ENCODE measurements at places on chromosomes 7 and 10.

DNA sequence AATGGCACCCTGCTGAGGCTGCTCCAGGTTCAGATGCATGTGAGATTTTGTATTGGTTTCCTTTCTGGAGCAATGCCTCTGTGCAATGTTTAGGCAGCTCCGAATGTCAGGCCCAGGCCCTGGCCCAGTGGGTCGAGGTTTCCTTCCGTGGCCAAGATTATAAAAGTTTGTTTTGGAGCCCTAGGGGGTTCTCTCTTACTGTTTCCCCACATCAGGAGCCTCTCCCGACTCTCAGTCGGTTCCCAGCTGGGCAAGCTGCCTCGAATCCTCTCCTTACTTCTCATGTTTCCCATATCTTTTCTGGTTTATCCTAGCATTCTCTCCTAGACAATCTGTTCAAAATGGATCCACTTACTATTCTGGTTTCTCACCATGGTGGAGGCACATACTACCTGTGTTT is 11.0 kb downstream of the TMEM140 start:
- DNase-seq = no peak

- DNase-seq = no peak
Observed at GRCh38 chr10:120789303-120790203, 61.6 kb upstream of the WDR11 start.

DNA sequence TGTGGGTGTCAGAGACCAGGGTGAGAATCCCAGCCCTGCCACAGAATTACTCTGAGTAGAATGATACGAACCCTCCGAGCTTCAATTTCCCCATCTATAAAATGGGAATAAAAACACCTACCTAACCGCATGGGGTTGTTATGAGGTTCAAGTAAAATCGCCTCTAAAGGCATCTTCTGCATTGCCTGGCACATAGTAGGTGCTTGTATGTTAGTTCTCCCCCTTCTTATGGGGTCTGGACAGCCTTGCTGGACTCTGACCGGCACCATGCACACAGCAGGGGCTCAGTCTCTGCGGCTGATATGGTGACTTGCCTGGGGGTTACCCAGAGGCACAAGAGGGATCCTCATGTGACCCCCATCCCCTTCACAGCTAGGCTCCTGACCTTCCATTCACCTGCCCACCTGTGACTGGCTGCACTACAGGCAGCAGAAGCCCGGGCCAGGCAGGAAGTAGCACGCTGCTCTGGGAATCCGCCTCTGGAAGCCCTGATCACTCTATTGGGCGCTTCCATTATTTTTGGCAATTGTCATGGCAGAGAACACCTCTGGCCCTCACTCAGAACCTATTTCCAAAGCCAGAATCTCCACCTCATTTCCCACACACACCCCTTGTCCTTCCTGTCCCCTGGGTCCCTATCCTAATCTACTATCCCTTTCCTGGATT is 6.0 kb downstream of the SH3PXD2A start:
- no peak for DNase-seq

GRCh38 chr7:77353407-77353721 is 62.8 kb downstream of the GSAP start:
- no peak for DNase-seq

DNA sequence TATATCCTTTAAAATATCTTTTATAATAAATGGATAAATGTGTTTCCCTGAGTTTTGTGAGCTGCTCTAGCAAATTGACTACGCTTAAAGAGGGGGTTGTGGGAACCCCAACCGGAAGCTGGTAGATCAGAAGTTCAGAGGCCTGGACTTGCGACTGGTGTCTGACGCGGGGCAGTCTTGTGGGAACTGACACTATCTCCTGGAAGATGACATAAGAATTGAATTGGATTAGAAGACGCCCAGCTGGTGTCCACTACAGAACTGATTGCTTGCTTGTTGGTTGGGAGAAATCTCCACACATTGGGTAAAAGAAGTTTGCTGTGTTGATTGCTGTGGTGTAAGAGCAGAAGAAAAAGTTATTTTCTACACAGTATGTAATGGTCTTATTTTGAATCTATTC is 51.1 kb upstream of the AHR start:
- no peak for DNase-seq

GRCh38 chr10:27512548-27512947 is 8.4 kb downstream of the RAB18 start:
- peak; percentile 42 for DNase-seq

Data from EL (cell line).